ENCODE measurements at places on chromosomes 11 and 22.

- DNase-seq, result no peak
These were observed 217.5 kb upstream of the BLID start for GRCh38 chr11:122333467-122333866.

GRCh38 chr11:61564936-61565696 lies 15.8 kb downstream of the SYT7 start:
- DNase-seq, result no peak

GRCh38 chr22:31398231-31398630 lies 1.2 kb upstream of the DRG1 start:
- DNase-seq, result no peak

DNA sequence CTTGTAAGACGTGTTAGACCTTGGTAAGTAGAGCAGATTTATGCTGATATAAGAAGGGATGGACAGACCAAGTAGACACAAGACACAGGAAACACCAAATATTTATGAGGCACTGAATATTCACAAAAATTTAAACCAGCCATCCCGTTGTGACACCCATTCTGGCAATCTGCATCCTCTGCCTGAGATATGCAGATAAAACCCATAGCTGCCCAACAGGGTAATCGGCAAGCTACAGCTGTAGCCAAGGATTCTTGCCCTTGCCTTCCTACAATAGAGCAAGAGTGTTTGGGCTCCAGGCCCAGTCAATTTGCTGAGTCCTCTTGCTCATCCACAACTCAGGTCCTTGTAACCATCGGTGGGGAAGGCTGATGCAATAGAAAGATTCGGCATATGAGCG lies 18.5 kb upstream of the MPZL2 start:
- no peak for DNase-seq

GRCh38 chr11:597166-597725 lies 18.5 kb downstream of the IRF7 start:
- no peak for DNase-seq

DNA sequence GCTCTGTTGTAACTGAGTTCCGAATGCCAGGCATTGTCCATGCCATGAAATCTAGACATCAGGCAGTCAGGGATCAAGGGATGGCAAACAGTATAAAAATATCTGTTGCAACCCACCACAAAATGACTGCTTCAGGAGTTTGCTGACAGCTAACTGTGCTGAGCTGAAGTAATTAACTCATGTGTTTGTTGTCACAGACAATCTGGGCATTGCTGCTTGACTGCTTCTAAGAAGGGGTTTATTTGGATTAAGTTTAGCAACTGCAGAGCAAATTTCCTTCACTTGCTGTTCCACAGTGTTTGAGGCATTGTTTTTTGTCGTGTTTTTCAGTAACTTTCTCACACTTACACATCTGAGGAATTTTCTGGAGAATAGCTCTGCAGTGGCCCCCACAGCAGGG lies 30.4 kb downstream of the BSX start:
- DNase-seq, result no peak

DNA sequence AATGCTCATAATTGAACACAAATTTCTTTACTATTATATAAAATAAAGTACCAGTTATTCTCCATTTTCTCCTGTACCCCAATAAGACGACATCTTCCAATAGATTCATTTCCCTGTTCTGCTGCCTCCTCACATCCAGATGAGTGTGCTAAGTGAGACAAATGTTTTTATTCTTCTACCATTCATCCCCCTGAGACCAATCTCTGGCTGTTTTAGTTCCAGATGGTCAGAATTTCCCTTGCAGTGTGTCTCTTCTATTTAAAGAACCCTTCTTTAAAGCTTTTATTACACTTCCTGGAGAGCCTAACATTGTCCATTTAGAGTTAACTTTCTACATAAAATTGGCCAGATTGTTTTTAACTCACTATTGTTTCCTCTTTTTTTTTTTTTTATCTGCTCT lies 41.2 kb upstream of the GLYATL1 start:
- DNase-seq, result no peak

- no peak for DNase-seq
These were observed 10.9 kb downstream of the MAPK8IP2 start for GRCh38 chr22:50611341-50612060.

- DNase-seq, result no peak
These were observed 28.9 kb downstream of the CD5 start for GRCh38 chr11:61131186-61131585.

DNA sequence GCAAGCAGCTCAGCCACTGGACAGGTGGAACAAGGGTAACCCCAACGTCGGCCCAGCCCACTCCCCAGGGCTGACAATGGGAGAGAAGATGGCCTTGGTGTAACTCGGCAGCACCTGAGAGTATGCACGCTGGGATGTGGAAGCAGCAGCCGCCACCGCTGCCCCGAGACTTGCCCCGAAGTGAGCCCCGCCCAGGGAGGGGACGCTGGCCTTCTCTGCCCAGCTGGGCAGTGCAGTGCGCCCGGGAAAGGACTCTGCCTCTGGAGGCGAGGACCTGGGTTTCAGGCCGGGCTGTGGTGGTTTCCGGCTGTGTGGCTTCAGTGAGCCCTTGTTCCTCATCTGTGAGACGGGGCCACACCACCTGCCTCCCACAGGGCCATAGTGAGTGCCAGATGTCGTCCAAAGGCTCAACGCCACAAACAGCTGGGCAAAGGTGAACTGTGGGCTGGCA lies 8.6 kb upstream of the POLDIP3 start:
- no peak for DNase-seq

- DNase-seq, result no peak
These were observed 22.1 kb upstream of the BDNF start for GRCh38 chr11:27722117-27722952.

- DNase-seq, result no peak
These were observed 18.5 kb downstream of the PTPRJ start for GRCh38 chr11:47998733-47999359.
